T-helper 9 cell (primary cell): ENCODE measurements at places on chromosomes 5 and 9.

DNA sequence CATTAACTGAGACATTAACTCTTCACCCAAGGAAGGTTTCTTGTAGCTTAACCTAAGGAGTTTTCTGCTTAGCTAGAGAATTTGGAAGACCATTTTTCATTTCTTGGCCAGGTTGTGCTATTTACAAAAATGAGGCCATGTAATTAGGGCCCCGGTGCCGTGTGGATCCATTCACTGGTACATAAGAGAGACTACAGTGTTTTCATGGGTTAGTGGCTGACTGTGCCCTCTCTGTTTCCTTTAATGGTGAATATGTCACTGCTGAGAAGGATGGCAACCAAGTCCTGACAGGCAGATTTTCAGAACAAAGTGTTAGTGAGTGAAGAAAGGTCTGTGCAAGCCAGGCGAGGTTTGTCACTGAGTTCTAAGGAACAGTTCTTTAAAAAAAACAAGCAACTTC is 15.4 kb downstream of the MEGF10 start:
- no peak for DNase-seq

GRCh38 chr5:65479527-65479926 is 2.2 kb downstream of the ADAMTS6 start:
- no peak for DNase-seq

- DNase-seq, result no peak
Observed at GRCh38 chr5:1472964-1473628, 27.9 kb upstream of the SLC6A3 start.

GRCh38 chr5:79697222-79698170 is 7.9 kb downstream of the CMYA5 start:
- no peak for DNase-seq

GRCh38 chr5:102048940-102049339 is 247.1 kb downstream of the SLCO4C1 start:
- DNase-seq, result no peak

DNA sequence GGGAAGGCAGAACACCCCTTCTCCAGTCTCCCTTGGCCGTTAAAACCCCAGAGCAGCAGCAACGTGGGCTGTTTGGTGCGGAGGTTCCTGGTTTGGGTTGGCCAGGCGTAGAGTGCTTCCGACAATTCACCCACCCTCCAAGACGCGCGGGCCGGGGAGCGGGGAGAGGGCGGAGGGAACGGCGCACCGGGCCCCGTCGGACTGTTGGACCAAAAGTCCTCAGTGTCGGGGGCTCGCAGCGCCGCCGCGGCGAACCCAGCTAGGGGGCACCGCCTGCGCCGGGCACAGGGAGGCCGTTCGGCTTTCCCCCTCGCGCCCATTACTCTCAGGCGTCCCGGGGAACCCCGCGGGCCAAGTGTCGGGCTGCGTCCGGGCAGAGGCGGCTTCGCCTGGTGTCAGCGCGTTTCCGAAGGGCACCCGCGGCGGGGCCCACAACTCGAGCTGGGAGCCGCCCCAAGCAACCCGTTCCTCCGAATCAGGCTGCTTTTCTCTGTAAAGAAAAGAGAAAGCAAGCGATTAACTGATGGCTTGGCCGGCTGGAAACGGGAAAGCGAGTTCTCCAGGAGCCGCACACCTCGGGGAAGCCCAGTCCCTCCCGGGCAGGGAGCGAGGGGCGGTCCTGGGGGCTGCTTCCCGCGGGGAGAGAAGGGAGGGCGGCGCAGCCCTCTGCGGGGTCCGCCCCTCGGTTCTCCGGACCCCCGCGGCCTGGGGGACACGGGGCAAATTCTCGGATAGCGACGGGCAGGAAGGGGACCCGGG is 145.5 kb downstream of the ERCC6L2 start:
- DNase-seq, result no peak

GRCh38 chr9:6106711-6107339 is 91.4 kb upstream of the RANBP6 start:
- no peak for DNase-seq

GRCh38 chr5:15544039-15544438 is 44.1 kb downstream of the FBXL7 start:
- no peak for DNase-seq

DNA sequence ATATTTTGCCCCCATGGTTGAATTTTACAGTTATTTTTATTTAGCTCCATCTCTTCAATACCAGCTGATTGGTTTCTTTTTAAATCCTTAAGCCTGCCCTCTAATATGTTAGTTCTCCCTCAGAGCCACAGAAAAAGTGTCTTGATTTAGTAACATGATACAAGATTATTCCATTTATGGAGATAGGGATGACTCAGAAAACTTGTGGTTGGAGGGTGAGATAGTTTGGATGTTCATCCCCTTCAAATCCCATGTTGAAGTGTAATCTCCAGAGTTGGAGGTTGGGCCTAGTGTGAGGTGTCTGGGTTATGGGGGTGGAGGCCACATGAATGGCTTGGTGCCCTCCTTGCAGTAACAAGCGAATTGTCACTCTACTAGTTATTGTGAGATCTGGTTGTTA is 115.7 kb downstream of the FBXO38 start:
- DNase-seq, result no peak

GRCh38 chr9:34271265-34272006 is 57.6 kb downstream of the KIF24 start:
- no peak for DNase-seq
